ENCODE measurements at places on chromosomes 16 and 17.

DNA sequence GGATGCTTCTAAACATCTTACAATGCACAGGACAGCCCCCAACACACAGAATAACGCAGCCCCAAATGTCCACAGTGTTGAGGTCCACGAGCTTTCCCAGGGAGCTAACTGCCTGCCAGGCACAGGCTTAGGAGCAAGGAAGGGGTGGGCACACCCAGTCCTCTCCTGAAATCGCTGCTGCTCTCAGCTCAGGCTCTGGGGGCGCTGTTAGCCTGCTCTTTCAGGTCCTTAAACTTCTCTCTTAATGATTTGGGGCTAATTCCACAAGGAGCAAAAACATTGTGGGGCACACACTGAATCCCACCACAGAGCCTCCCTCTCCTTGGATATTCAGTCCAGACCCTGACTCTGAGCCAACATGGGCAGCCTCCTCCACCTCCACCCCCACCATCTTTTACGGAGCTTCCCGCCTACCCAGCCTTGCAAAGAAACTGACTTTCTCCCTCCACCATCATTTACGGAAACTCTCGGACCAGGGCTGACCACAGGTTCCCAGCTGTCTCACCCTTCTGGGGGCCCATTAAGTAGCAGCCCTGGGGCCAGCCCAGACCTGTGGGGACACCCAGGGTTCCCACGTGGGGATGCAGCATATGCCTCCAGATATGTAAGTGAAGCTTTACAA is 1.1 kb downstream of the CD300H start:
- peak; percentile 21 for DNase-seq

DNA sequence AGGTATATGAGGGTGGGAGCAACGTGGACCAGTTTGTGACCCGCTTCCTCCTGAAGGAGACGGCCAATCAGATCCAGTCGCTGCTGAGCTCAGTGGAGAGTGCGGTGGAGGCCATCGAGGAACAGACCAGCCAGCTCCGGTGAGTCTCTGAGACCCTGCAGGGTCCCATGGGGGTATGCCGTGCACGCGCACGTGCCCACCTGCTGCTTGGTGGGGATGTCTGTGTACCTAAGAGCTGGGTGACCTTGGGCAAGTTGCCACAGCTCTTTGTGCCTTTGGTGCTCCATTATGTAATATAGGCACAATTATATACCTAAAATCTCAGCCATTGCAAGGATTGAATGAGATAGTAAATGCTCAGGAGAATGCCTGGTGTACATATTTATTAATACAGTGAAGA is 22.4 kb downstream of the NECAB2 start:
- no peak for DNase-seq

- DNase-seq, result no peak
These were observed 303.3 kb downstream of the CEP112 start for GRCh38 chr17:65888649-65889048.

DNA sequence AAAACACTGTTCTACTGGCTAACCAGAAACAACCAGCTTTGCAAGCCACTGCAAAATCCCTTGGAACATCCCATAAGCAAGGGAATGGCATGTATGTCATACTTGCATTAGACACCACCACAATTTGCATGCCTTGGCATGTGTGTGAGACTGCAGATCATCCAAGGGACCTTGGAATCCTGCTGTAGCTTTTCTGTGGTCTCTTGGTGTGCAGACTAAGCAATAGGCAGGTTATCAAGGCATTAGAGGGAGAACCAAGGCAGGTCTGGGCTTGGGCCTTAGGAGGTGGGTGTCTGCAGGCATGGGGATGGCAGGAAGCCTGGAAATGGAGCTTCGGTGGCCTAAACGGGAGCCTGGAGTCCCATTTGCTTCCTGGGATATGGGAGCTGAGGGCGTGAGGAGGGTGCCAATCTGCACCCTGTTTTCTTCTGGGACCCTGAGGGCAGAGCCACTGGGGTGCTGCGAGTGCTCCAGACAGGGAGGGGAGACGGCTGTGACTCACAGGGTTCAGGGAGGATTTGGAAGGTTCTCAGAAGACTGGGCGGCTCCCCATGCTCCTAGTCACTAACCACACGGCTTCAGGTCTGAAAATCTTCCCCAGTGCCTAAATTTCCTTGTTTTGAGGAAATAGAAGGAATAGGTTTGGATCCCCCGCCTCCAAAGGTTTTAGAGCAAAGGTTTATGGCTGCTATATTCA is 36.6 kb downstream of the FAM20A start:
- no peak for DNase-seq

GRCh38 chr17:66326476-66327047 is 24.1 kb downstream of the PRKCA start:
- no peak for DNase-seq

GRCh38 chr17:40321524-40321929 is 12.5 kb downstream of the RARA start:
- peak; percentile 12 for DNase-seq

GRCh38 chr17:34249478-34249877 is 5.6 kb upstream of the CCL2 start:
- no peak for DNase-seq

DNA sequence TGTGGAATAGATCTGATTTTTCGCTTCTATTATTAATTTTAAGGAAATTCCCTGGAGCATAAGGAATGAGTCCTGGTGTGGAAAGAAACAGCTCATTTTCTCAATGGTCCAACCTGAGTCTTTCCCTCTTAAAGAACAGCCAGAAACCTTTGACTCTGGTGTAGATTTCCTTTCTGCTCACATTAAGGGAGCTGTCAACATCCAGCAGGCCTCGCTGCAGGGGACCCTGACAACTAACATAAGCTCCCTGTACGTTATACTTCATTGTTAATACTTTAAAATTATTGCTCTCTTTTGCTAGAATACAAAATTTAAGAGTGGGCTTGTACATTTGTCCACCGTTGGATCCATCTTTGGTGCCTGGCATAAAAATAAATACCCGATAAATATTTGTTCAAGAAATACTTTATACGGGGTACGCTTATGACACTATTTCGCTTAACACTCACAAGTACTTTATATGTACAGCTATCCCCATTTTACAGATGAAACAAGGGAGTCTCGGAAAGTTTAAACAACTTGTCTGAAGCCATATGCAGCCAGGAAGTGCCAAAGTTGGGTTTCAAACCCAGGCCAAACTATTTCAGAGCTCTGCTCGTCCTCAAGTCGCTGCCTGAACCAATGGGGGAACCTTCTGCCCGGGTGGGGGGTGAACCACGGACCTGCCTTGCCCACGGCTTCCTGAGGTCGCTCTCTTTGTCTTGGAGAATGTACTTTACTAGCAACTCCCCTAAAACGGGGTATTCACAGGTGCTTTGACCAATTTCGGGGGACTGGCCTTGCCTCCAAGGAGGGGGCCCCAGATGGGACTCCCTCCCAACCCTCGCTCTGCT is 611 bp downstream of the SMARCE1 start:
- DNase-seq, result no peak

GRCh38 chr17:42317266-42317845 is 29.1 kb downstream of the STAT5A start:
- DNase-seq, result no peak

DNA sequence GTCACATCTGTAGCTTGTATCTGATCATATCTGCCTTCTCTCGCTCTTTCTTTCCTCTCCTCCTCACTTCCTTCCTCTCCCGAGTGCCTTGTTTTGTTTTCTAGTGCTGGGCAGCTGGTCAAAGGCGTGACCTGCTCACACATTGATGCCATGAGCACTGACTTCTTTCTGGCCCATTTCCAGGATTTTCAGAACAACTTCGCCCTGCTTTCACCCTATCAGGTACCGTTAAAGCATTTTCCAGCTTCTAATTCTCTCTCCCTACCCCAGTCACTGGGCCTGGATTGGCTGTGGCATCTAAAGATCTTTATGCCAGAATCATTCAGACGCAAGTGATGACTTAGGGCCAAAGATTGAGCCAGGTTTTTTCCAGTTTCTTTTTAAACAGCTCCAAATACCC is 55.5 kb downstream of the OTOA start:
- no peak for DNase-seq

- DNase-seq, result peak; percentile 63
These were observed 22.7 kb downstream of the CYTH1 start for GRCh38 chr17:78759203-78759968.

DNA sequence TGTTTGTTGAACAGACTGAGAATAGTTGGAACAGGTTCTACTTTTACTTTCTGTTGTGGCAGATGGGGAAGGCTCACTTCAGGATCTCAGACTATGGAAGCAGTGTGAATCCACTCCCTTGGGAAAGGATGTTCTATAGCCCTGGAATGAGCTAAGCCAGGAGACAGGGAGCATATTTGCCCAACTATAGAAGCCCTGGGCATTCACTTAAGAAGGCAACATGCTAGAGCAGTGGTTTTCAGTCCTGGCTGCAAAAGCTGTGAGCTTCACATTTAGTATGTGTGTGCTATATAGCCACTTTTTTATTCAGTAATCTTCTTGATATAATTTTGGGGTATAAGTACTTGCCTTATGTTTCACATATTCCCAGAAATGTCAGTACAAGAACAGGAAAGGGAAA is 1.2 kb upstream of the KRT32 start:
- no peak for DNase-seq

DNA sequence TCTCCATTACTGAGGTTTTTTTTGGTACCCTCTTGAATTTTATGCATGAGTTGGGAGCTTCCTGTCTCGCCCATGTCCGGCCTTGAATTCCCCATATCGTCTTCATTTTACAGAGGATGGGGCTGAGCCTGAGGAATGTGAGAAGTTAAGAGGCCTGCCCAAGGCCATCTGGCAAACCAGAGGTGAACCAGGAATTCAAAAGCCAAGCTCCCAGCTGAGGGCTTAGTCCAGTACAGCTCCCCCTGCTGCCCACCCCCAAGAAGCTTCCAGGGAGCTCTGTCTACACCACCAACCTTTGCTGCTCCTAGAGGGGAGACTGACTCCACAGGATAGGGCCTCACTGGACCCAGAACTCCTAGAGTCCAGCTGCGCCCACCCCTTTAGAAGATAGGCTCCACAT is 20.7 kb upstream of the C16orf78 start:
- DNase-seq, result no peak

GRCh38 chr17:47413872-47414271 is 90.1 kb downstream of the EFCAB13 start:
- DNase-seq, result no peak

- no peak for DNase-seq
These were observed 8.4 kb downstream of the ZDHHC1 start for GRCh38 chr16:67407788-67408452.

GRCh38 chr16:11593581-11593980 is 6.9 kb upstream of the LITAF start:
- DNase-seq, result no peak

- DNase-seq, result no peak
These were observed 330.3 kb upstream of the CDH5 start for GRCh38 chr16:66036184-66036583.

DNA sequence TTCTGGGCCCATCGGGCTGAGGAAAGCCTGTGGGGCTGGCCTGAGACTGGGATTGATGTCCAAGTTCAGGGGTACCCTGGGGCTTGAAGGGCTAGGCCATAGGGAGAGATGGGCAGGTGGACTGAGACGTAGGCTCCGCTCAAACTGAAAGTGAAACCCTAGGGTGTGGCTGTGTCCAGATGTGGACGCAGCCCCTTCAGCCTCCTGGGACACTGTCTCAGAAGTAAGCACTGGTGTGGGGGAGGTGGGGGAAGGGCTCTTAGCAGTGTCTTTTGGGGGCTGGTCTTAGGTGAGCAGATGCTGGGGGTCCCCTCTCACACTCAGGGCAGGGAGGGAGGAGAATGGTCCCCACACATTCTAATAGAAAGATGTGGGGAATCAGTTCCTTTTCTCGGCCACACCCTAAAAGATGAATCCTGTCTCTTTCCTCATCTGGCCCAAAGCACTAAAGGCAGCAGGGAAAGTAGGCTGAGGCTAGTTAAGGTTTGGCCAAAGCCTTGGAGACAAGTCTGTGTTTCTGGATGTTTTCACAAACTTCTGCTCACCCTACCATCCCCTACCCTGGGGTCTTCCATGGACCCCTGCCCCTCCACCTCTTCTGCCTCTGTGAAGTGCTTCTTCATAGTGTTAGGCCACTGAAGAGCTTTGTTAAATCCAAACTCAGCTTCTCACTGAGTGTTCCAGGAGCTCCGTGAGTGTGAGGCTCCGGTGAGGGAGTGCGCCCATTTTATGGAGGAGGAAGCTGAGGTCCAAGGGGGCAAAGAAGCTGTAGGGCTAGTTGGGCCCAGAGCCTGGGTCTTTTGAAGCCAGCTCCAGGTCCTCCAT is 5.6 kb downstream of the FMNL1 start:
- DNase-seq, result no peak

GRCh38 chr17:28547623-28548416 is 4.6 kb downstream of the UNC119 start:
- DNase-seq, result peak; percentile 61

- no peak for DNase-seq
These were observed 130.8 kb upstream of the CHMP6 start for GRCh38 chr17:80860703-80861417.

GRCh38 chr17:40018211-40019121 is 3.2 kb downstream of the CSF3 start:
- DNase-seq, result no peak

GRCh38 chr17:4599505-4600281 is 15.4 kb downstream of the SMTNL2 start:
- no peak for DNase-seq

GRCh38 chr16:66261826-66262225 is 104.7 kb upstream of the CDH5 start:
- no peak for DNase-seq

GRCh38 chr17:66306446-66306845 is 4.0 kb downstream of the PRKCA start:
- no peak for DNase-seq

- DNase-seq, result no peak
These were observed 134.1 kb downstream of the IRF8 start for GRCh38 chr16:86033016-86033474.

GRCh38 chr17:8719291-8720246 is 25.1 kb downstream of the CCDC42 start:
- no peak for DNase-seq

- no peak for DNase-seq
These were observed 634 bp downstream of the SLC2A4 start for GRCh38 chr17:7281953-7282751.

- DNase-seq, result no peak
These were observed 16.8 kb upstream of the USP43 start for GRCh38 chr17:9628509-9628908.

- DNase-seq, result no peak
These were observed 416 bp downstream of the RNF43 start for GRCh38 chr17:58416937-58417299.

DNA sequence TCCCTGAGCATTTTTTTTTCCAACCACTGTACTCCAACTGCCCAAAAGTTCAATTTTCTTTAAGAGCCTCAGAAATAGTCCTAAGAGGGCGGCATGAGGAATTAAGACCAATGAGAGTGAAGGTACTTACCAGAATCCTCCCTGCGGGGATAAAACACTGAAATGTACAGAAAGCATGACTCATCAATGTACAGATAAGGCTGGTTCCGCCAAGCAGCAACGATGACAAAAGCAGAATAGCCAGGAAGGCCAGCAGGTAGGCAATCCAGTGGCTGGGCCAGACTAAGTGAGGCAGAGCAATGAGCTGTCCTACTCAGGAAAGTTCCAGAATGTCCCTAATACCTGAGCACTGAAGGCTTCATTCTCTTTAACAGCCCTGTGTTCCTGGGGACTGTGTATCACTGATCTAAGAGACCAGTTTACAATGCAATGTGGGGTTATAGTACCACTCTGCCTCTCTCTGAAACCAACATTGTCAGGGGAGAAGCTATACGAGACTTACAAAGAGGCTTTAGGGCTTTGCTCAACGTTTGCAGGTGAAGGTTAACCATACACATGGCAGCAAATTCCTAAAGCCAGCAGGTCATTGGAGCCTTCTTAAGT is 11.0 kb upstream of the GPR139 start:
- no peak for DNase-seq

All from activated naive CD4-positive, alpha-beta T cell treated with anti-CD3 and anti-CD28 coated beads, Interleukin-2, amount 50 U/mL, for 16 hours (primary cell).